ENCODE measurements at places on chromosomes 11 and 22.

GRCh38 chr11:65856689-65857499 is 1.1 kb downstream of the CFL1 start:
- DNase-seq = peak; percentile 83

DNA sequence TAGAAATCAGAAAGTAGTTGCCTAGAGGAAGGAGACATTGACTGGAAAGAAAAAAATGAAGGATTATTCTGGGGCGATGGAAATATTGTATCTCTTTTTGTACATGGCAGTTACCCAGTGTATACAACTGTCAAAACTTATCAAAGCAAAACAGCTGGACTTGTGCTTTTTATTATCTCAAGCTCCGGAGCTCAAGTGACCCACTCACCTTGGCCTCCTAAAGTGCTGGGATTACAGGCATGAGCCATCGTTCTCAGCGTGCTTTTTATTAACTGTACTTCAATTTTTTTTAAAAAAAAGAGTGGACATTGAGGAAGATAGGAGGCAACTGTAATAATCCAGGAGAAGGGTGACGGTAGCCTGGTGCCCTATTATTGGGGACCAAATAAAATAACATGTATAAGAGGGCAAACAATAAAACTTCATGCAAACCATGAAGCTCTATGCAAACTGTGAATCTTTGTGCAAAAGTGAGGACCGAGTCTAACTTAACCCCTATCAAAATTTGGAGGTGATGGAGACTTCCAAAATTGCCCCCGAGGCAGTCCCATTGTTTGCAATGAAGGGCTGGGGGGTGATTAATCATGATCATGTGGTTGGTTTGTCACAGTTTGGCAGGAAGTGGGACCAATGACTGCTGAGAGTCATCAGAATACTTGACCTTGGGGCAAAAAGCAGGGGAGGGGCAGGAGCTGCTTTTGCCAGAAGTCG is 23.5 kb downstream of the FZD4 start:
- peak; percentile 50 for DNase-seq

- peak; percentile 94 for DNase-seq
Observed at GRCh38 chr11:1693327-1694063, 3.5 kb upstream of the KRTAP5-6 start.

GRCh38 chr22:41216984-41217383 is 11.9 kb downstream of the L3MBTL2 start:
- no peak for DNase-seq

GRCh38 chr11:132278801-132279574 is 908.6 kb downstream of the NTM start:
- DNase-seq = peak; percentile 63

- no peak for DNase-seq
Observed at GRCh38 chr11:1648653-1649420, 19.3 kb downstream of the KRTAP5-5 start.

- DNase-seq = no peak
Observed at GRCh38 chr11:69243496-69244200, 50.3 kb upstream of the MYEOV start.

DNA sequence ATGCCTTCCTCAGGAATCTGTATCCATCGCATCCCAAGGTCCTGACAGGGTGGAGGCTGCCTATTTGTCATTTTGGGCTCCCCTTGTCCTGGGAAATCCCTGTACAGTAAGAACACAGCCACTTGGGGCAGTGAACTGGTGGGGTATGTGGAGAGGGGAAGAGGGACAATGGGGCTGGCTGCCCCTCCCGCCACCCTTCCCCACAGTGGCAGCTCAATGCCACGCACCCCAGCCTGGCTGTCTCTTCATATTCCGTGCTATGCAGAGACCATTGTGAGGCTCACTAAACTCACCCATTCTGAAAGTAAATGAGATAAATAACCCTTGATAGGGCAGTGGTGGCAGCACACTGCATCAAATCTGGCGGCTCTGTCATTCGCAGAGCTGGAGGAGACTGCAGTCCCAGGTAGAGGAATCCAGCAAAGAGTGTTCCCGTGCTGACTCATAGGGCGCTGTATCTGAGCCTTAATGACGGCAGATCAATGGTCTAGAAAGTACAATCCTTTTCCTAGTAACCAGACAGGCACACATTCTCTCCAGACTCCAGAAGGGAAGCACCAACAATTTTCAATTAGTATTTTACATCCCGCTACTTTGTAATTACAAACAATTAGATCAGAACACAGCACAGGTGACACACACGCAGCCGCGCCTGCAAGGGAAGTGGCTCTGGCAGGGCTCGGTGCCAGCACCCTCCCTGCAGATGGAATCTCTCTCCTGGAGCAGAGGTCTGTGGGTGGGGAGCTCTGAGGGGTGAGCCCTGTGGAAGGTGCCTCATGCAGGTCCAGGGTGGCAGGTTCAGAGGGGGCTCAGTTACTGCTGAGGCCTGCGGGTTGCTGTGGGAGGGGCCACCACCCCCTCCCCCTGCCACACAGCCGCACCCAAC is 167.9 kb upstream of the B3GAT1 start:
- DNase-seq = no peak

DNA sequence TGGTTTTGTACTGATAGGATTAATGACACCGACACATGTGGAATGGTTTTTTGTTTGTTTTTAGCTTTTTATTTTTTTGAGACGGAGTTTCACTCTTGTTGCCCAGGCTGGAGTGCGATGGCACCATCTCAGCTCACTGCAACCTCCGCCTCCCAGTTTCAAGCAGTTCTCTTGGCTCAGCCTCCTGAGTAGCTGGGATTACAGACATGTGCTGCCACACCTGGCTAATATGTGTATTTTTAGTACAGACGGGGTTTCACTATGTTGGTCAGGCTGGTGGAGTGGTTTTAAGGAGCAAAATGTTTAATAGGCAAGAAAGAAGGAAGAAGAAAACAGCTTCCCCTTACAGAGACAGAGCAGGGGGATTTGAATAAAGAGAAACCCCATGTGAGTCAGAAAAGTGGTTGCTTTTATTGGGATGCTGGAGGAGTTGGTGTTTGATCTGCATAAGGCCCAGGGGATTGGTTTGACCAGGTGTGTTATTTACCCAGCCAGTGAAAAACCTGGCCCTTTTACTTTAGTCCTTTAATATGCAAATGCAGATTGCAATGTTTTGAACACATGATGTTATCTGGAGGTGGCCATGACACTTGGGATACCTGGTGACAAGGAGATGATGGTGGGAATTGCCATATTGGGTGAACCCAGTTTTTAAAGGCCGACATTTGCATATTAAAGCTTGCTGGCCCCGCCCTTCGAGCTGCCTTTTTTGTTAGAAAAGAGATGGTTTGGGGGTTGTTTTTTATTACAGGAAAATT is 24.3 kb downstream of the SUSD2 start:
- no peak for DNase-seq

DNA sequence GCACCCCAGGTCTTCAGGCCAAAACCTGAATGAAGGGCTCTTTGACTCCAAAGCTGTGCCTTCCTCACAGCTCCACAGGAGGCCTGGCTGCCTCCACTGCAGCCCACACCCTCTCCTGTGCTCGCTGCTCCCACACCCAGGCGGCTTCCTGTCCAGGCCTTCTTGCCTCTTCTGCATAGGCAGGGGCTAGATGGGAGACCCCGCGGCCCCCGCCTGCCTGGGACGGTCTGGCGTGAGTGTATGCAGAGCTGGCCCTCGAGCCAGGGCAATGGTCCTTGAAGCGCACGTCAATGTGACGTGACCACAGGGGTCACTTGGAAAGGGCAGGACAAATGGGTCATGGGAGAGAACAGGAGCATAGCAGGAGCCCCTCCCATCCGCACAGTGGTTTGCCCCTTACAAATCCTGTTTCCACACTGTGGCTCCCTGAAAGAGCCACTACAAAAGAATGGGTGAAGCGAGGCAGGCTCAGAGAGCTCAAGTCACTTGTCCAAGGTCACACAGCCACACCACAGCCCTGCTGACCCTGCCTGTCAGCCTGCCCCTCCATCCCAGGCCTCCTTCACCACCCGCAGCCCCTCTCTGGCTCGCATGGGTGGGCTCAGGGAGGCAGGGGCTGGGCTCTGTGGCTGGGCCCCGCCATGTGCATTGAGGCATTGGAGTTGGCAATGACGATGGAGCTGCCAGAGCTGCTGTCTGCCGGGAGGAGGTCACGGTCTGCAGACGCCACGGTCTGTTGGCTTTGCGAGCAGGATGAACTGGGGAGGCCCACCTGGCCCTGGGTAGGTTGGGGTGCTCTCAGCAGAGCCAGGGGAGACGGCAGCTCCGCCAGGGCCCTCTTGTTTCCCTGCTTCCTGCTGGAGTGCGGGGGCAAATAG is 71.2 kb upstream of the WNT11 start:
- DNase-seq = no peak

DNA sequence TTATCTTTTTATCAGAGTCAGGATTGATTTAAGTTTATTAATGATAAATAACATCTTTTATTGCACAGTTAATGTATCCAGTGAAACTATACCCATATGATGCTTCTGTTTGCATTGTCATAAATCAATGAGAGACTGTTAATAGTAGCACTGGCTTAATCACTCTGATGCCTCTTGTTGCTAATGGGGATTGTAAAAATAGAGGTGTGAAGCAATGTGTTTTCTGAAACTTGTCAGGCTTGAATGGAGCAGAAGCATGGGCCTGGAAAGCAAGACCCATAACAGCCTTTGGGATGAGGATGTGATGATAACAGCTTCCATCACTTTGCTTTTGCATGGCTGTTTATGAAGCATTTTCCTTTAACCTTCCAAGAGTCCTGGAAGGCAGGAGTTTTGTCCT is 319.7 kb downstream of the DDX10 start:
- DNase-seq = no peak

DNA sequence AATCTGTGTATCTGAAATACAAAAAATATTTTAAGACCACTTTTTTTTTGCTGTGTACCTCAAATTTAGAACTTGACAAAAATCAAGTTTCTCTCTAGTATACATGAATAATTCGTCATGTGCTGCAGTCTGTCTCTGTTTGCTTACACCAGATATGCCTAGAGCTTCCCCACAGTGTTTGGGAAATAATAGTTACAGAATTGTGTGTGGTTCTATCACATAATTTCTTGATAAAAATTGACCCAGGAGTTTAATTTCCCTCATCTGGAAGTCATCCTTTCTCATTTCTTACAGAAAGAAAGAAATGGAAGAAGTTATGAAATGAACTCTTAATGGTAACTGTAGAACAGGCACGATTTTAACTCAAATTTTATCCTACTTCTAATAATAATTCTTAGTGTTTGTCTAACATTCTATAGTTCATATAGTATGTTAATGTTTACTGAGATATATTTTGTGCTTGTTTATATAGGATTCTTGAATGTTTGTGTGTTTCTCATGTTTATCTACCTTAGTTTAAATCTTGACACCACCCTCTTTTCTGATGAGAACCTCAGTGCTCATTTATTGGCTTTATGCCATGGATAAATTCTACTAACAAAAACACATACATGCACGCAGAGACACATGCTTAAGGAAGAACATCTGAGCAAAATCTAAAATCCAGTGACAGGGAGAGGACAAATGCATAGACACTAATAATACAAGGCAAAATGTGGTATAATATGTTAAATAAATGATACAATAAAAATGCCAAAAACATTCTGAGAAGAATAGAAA is 61.4 kb upstream of the CTSC start:
- DNase-seq = no peak

- no peak for DNase-seq
Observed at GRCh38 chr11:71323876-71324526, 71.6 kb upstream of the SHANK2 start.
